Esophagus muscularis mucosa (tissue), 4 donors: ENCODE measurements at places on chromosomes 2 and 18. TPM values are rescaled to one million over a fixed set of nuclear protein-coding genes. Genes with fewer than 3 reads are reported as not detected.

DNA sequence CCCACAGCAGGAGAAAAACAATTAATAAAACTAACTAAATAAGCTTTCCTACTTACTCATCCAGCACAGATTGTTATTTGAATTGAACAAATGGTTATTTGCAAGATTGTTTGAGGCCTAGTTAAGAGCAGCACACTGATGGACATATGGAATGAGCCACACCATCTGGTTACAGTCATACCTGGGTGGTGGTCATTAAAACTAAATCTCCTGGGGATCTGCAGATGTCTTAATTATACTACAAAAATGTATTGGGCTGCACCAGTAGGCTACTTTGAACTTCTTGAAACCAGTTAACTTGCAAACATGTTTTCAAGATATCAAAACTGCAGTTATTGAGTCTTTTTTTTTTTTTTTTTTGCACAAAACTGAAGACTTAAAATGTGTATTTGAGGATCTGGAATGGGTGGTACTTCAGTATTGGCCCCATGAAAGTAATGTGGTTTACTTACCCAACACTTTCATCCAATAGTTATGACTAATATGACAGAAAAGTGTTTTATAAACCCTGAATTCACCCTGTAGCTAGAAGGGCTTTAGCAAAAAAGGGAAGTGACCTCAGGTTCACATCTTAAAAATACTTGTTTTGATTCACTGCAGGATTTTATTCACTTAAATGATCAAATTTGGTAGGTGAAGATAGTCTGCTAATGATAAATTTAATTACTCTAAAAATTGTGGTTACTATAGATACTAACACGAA is 10.8 kb downstream of the AGFG1 start:
- DNase-seq, result no peak

GRCh38 chr2:159106109-159106508 is 137.7 kb downstream of the TANC1 start:
- DNase-seq, result no peak

APOB gene
- total RNA-seq, result 4.4 TPM

CCNYL1 gene
- total RNA-seq, result 17.4 TPM

ARHGAP25 gene
- 3.7 TPM for total RNA-seq

INO80B gene
- total RNA-seq, result 16.6 TPM

INPP5D gene
- 11.6 TPM for total RNA-seq

CLEC4F gene
- 0.13 TPM for total RNA-seq
